ENCODE measurements at places on chromosomes 16 and 17.

GRCh38 chr17:47797797-47798196 is 23.8 kb downstream of the OSBPL7 start:
- H3K27me3 ChIP-seq = peaks cover 6% of the 10 kb centered on the region
- no peaks in the 10 kb centered on the region for H3K36me3 ChIP-seq
- no peak for DNase-seq
- H3K4me1 ChIP-seq = no peaks in the 10 kb centered on the region
- H3K27ac ChIP-seq = no peak overlapping the region

DNA sequence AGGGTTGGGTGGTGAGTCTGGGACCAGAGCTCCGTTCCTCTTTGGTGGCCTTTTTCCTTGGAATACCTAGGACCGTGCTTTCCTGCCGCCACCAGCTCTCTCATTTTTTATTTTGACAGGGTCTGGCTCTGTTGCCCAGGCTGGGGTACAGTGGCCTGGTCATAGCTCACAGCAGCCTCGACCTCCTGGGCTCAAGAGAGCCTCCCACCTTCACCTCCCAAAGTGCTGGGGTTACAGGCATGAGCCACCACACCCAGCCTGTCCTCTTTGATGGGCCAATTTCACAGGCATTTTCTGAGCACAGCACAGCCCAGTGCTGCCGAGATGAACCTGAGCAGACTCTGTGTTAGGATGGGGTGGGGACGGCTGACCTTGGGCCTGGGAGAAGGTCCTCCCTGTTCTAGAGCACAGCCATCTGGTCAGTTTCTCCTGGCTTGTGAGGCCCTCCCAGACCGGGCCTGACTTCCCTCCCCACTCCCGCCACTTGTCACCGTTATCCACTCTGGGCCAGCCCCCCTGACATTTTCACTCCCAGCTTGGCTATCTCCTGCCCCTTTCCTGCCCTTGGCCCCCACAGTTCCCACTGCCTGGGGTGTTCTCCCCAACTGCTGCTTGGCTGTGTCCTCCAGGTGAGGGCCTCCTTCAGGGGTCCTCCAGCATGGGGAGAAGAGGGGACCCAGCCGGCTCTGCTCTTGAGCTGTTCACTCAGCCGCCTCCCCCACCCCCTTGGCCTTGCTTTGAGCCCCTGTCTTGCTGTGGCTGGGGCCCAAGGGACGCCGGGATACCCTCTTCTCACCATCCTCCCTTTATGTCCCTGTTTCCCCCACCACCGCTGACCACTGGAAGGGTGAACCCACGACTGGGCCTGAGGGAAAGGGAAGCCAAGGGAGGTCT is 5.0 kb downstream of the ADCY7 start:
- no peak overlapping the region for H3K27ac ChIP-seq
- H3K4me1 ChIP-seq = peaks cover 4% of the 10 kb centered on the region
- DNase-seq = no peak
- H3K4me3 ChIP-seq = no peak overlapping the region
- no peaks in the 10 kb centered on the region for H3K27me3 ChIP-seq

- peaks cover 13% of the 10 kb centered on the region for H3K4me1 ChIP-seq
- H3K27ac ChIP-seq = no peak overlapping the region
- no peaks in the 10 kb centered on the region for H3K36me3 ChIP-seq
- H3K27me3 ChIP-seq = no peaks in the 10 kb centered on the region
Measured at GRCh38 chr16:8943966-8944759, 19.5 kb downstream of the USP7 start.

DNA sequence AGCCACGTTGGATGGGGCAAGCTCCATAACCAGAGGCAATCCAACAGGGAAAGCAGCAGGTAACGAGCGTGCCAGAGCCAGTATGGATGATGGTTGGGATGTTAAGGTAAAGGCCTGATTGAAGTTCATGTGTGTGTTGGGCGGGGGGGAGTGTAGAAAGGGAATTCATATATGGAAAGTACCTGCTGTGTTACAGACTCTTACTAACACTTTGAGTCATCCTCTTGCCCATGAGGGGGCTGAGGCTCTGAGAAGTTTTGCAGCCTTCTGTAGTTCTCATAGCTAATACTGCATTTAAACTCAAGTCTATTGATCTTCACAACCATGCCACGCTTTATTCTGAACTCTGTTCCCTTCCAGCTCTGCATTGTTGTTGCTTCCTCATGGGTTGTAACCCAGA is 28.5 kb downstream of the SYCE1L start:
- H3K27ac ChIP-seq = no peak overlapping the region
- DNase-seq = no peak
- H3K36me3 ChIP-seq = no peaks in the 10 kb centered on the region
- H3K4me3 ChIP-seq = no peak overlapping the region

DNA sequence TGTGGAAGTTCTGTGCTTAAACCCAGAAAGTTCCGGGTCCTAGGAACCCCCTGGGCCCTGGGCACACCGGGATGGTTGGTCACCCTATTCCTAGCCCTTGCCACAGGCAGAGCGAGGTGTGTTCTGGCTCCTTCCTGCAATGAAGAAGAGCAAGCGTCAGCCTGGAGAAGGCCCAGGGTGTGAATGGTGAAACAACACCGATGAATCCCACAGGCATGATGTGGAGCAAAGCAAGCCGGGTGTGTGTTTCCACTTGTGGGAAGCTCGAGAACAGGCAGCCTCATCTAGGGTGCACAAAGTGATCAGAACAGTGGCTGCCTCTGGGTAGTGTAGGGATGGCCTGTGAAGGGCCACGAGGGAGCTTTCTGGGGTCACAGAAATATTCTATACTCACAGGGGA is 13.8 kb downstream of the KCNG4 start:
- H3K27ac ChIP-seq = no peak overlapping the region
- no peaks in the 10 kb centered on the region for H3K36me3 ChIP-seq
- H3K4me3 ChIP-seq = no peak overlapping the region
- H3K27me3 ChIP-seq = no peaks in the 10 kb centered on the region
- DNase-seq = no peak

DNA sequence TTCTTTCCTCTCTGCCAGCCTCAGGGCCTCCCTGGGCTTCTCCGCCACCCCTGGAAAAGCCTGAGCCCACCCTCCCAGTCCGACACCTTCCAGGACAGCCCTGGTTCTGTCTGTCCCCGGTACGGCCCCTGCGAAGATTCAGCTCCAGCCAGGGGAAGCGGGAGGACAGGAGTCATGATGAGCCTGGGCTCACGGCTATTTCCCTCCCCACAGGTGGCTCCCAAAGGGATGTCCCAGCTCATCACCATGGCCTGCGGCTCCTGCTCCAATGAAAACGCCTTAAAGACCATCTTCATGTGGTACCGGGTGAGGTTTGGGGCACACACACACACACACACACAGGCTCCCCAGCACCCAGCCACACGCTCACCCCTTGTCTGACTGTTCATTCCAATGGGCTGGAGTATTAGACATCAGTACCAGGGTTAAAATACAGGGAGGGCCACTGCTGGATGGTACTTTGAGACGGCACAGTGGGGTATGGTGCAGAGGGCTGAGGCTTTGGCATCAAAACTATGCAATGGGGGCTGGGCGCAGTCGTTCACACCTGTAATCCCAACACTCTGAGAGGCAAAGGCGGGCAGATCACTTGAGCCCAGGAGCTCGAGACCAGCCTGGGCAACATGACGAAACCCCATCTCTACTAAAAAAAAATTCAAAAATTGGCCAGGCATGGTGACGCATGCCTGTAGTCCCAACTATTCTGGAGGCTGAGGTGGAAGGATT is 32.8 kb downstream of the TMEM186 start:
- H3K4me3 ChIP-seq = no peak overlapping the region
- no peaks in the 10 kb centered on the region for H3K36me3 ChIP-seq
- no peak overlapping the region for H3K27ac ChIP-seq
- no peaks in the 10 kb centered on the region for H3K27me3 ChIP-seq
- DNase-seq = no peak
- H3K4me1 ChIP-seq = no peaks in the 10 kb centered on the region

DNA sequence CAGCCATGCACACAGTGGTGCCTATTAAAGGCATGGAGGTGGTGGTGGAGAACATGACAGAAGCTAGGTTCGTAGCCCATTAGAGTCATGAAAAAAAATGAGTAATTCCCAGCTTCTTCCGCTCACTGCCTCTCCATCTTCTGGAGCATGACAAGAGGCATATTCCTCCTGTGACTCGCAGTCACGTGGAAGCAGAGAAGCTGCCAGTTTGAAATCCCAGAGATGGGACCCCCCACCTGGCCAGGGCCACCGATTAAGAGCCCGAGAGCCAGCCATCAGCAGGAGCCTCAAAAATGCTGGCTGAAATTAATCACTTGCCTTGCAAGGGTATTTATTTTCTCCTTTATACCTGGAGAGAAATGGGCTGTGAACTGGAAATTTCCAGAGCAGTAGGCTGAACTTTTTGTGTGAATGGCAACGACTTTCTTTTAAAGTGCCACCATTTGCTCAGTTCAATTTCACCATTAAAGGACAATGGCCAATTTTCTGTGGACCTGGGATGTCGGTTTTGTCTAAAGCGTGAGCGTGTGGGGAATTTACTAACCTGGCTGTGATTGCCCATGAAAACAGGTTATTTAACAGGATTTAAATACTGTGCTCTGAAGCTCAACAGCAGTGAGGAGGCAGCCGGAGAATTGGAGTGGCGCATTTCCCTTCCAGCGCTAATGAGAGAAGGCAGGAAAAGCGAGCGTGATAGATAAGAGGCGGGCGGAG is 189.7 kb upstream of the SDK2 start:
- no peak overlapping the region for H3K4me3 ChIP-seq
- no peak for DNase-seq
- H3K27me3 ChIP-seq = no peaks in the 10 kb centered on the region
- no peaks in the 10 kb centered on the region for H3K4me1 ChIP-seq
- H3K27ac ChIP-seq = no peak overlapping the region

GRCh38 chr16:69467080-69467479 is 42.7 kb downstream of the CYB5B start:
- no peaks in the 10 kb centered on the region for H3K36me3 ChIP-seq
- H3K4me1 ChIP-seq = no peaks in the 10 kb centered on the region
- no peak overlapping the region for H3K27ac ChIP-seq
- no peak for DNase-seq
- H3K27me3 ChIP-seq = no peaks in the 10 kb centered on the region

DNA sequence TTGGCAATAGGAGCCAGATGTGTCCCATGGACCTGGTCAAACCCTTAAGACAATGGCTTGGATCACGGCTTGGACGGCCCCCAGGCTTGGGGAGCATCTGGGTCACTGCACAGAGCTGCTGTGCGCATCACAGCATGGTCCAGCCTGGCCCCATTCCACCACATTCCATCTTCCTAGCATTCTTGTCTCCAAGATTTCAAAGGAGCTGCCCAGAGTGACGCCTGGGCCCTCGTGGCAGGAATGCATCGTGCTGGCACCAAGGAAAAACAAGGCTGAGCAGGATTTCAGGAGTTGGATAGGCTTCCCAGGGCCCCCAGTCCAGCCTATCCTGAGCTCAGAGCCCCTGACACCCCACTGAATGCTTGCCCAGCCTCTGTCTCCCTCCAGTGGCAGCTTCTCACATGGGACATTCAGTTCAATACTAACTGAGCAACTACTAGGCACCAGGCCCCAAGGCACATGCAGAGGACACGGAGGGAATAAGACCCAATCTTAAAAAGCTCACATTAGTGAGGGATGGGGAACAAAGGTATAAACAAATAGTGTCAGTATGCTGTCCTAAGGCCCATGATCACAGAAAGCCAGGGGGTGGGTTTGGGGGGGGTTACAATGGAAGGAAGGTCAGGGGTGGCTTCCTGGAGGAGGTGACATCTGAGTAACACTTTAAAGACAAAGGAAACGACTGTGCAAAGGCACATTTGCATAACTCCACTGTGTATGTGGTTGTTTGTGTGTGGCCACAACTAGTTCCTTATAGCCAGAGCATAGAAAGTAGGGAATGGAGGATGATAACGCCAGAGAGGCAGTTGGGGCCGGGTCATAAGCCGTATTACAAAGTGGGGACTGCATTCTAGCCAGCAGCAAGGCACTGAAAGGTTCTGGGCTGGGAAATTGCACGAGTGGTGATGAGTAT is 34.1 kb downstream of the TK2 start:
- peak overlapping the region; percentile 95 for H3K27ac ChIP-seq
- H3K4me1 ChIP-seq = peaks cover 22% of the 10 kb centered on the region
- no peaks in the 10 kb centered on the region for H3K36me3 ChIP-seq
- no peaks in the 10 kb centered on the region for H3K27me3 ChIP-seq
- DNase-seq = peak; percentile 44
- H3K4me3 ChIP-seq = no peak overlapping the region

DNA sequence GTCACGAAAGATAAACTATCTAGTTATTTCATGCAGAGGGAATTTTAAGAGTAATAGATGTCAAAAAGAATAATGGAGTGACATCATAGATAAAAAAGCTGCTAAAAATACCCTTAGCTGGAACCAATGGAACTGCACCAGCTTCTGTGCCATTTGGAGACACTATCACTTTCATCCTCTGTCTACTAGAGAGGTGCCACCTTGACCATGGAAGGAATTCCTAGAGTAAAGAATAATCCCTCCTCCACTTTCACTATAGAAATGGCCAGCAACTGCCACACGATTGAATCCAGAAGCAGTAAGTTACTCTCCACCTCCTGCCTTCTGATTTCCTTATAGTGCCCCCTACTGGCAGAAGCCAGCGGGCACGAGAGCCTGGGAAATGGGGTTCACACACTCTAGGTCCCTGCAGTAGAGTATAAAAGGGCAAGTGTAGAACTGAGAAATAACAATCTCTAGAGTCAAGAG is 2.8 kb upstream of the ALDH3A2 start:
- H3K27ac ChIP-seq = peak overlapping the region; percentile 99
- H3K27me3 ChIP-seq = no peaks in the 10 kb centered on the region
- DNase-seq = peak; percentile 25

- no peak overlapping the region for H3K4me3 ChIP-seq
- DNase-seq = peak; percentile 84
- H3K4me1 ChIP-seq = peaks cover 9% of the 10 kb centered on the region
- no peaks in the 10 kb centered on the region for H3K36me3 ChIP-seq
- no peaks in the 10 kb centered on the region for H3K27me3 ChIP-seq
Measured at GRCh38 chr17:41547921-41548843, 20.1 kb upstream of the KRT19 start.

DNA sequence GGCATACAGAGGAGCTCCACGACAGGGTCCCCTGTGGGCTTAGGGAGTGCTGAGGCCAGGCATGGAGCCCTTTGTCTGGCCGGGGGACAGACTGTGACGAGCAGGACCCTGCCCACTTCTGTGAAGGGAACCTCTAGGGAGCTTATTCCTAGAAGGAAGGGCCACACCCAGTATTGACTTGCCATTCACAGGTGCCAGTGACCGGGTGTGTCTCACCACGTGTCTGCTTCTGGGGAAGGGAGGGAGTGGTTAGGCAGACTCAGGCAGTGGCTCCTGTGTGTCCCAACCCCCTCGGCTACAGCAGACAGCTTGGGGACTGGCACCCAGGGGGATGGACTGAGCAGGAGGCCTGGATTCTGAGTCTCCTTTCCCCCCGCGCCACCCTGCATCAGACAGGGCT is 57.2 kb downstream of the SOCS1 start:
- no peaks in the 10 kb centered on the region for H3K4me1 ChIP-seq
- no peak overlapping the region for H3K4me3 ChIP-seq
- no peaks in the 10 kb centered on the region for H3K36me3 ChIP-seq
